Kidney capillary endothelial cell (primary cell): ENCODE measurements at places on chromosomes 4 and X.
A peak's percentile ranks its signal among the peaks of the same experiment; 100 is the strongest.

DNA sequence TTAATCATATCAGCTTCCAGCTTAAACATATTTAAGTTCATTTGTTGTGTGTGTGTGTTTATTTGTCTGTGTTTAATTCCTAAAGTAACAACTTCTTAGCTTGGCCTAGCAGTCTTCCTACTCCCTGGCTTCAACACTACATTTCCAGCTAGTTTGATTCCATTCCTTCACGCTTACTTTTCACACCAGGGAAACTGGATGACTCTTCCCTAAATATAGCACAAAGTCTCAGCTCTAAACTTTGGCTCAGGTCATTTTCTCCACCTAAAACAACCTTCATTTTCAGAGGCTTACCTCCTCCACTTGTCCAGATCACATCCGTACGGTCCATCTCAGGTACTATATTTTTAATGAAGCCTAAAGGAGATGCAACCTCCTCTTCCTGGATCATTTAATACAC is 94.4 kb downstream of the KCTD8 start:
- DNase-seq, result no peak

GRCh38 chr4:159269116-159269515 is 166.2 kb downstream of the RAPGEF2 start:
- no peak for DNase-seq

DNA sequence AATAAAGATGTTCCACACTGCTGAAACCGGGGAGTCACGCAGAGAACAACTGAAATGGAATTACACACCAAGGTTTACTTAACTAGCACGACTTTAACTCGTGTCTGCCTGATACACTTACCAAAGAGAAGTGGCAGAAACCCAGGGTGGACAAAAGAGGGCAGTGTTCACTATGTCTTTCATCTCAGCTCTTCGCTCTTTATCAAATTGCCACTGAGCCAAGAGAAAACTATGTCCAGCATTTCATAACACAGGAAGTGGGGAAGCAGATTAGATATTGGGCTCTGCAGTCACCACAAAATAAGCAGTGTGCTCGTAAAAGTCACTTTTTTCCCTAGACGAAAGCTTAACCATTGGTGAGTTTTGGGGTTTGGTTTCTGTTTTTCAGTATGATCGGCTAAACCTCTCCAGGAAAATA is 155.7 kb downstream of the CHIC2 start:
- peak; percentile 92 for DNase-seq

DNA sequence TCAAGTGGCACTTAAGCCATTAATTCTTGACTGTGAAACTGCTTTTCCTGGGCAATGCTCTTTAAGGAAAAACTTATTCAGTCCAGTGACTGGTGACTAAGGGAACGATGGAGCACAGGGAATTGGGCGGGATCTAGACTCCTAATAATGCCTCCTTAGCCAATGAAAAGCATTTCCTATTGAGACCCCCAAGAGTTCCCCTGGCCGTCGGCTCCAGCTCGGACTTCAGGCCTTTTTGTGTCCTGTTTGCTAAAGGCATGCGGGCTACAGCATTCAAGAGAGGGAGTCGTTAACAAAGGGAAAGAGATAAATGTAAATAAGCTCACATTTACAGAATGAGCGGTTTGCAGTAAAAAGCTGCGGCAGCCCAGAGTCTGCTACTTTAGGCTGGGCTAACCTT is at the start of gene LPAR4:
LPAR4 (plus strand) TSS at position 232 of the 400 bp plus-strand sequence. CDS start 7,150 bp downstream, outside the sequence.
- DNase-seq, result peak; percentile 17

GRCh38 chr4:185879666-185880312 is 67.8 kb upstream of the SORBS2 start:
- DNase-seq, result no peak

GRCh38 chrX:40380655-40381488 is 199.9 kb upstream of the ATP6AP2 start:
- DNase-seq, result no peak
